ENCODE measurements at places on chromosomes 7 and 10. TPM values are rescaled to one million over a fixed set of nuclear protein-coding genes. Genes with fewer than 3 reads are reported as not detected.

DNA sequence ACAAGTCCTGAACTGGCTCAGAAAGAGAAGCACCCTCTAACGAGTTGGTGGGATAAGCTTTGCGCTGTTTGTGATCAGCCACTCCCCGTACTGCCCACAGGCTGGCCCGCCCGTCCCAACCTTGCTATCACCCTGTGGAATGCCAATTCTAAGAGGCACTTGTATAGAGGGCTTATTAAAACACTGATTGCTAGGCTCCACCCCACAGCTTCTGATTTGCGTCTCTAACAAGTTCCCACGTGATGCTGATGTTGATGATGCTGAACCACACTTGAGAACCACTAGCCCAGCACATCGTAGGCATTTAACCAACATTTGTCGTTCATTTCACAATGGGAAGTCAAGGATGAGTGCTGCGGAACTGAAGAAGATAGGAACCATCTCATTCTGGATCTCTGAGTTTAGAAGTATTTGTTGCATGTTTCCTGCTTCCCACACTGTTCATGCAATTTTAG, 12.7 kb upstream of the GSAP start:
- DNase-seq, result peak; percentile 21

ICA1 gene
- total RNA-seq, result 12.8 TPM

DNA sequence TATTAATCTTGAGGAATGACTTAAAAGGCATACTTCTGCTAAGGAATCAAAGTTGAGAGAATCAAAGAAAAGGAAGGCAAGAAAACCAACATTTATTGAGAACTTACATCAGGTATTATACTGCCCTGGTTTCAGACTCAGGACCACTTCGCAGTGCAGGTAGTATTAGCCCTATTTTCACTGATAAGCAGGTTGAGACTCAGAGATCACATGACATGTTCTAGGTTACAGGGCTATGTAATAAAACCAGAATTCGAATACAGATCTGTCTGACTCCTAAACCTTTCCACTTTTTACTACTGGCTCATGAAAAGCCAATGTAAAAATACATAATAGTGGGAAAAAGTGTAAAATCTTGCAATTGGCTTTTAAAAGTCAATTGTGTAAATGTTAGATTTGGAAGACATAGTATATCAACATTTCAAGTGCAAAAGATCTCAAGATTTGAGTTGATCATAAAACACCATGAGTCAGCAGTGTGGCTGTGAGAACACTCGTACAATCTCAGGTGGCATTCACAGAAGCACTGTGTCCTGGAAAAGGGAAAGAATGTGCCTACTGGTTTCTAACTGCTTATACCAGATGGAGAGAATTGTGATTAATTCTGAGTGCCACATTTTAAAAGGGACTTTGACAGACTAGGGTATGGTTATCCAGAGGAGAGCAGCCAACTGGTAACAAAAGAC, 195.8 kb upstream of the MKLN1 start:
- no peak for DNase-seq

DNA sequence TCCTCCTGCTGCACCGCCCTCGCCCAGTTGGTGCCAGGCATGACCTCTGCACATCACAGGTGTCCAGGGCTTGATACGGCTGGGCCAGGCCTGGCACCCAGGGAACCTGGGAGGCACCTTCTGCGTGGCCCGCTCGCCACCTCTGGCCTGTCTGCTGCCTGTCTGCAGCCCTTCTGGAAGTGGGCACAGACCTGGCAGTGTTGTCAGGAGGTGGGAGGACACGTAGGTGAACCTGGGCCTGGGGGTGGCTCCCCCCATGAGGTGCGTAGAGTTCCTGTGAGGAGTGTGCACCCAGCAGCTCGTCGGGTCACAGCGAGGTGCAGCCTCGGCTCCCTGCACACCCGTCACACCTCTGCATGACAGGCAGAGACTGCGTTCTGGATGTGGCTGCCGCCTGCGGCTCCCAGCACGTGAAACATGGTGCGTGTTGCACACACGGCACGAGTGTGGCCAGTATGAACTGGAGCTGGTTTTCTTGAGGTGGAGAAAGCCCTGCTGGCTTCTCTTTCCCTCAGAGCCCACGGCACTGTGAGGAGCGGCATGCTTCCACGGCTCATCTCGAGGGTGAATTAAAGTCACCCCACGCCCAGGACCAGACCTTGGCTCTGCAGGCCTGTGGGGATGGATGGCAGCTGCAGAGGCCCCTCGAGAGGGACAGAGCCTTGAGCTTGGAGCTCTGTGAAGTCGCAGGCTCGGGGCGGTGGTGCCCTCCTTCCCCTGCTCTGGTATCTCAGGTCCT, 24.8 kb downstream of the INPP5A start:
- DNase-seq, result no peak

DNA sequence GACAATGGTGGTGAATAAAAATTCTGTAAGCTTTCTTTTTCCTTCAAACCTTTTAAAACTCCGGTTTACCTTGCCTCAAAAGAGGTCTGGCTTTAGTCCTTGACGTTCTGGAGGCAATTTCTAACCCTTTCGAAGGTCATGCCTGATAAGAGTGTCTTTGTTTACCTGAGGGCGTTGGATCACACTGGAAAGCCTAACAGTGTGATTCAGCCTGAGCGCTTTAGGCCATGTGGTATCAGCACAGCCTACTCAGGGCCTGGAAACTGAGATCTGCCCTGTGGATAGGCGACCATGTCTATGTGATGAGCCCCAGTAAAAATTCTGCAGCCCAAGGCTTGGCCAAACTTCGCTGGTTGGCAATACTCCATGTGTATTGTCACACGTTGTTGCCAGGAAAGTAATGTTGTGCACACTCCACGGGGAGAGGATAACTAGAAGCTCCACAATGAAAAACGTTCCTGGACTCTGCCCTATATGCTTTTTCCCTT, 10.7 kb downstream of the CCDC6 start:
- no peak for DNase-seq

ZNF518A gene
- 7.6 TPM for total RNA-seq

DNA sequence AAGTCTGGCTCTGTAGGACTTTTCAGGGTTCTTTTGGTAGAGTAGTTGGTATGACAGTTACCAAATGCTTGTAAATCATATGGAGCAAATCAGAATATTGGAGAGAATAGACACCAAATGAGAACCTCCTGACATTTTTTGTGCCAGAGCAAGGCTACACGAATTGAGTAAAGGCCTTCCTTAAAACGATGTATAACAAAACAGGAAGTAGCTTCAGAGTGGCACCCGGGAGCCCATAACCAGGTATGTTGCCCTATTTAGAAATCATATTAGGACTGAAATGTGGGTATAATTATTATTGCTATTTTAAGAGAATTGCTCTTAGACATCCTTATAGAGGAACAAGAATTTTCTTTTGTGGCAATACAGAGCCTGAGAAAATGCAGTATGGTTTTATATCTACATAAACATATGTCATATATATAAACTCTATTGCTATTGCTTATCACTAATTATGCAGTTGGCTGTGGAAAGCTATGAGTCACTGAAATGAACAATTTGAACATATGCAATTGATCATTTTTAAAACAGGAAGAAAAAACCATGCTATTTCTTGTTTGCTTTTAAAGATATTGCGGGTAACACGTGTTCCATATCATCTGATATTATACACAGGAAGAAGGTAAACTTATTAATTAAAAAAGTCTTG, 197.4 kb upstream of the MTPN start:
- DNase-seq, result no peak

INSYN2A gene
- 0.08 TPM for total RNA-seq

DNA sequence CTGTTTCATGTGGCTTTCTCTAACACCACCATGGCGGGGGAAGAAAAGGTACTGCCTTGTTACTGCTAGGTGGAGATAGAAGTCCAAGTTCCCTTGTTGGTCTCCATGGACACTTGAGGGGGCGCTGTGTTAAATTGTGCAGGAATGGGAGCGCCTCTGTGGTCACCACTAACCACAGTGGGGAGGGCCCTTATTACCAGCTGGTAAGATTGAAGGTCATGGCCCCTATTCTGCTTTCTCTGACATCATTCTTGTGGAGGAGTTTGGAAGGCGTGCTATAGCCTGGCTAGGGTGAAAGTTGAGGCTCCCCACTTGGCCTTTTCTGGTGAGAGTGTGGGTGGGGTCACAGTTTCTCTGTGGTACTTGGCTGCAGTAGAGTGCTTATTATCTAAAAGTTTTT, 14.9 kb upstream of the MXI1 start:
- DNase-seq, result no peak

SUPV3L1 gene
- total RNA-seq, result 21.4 TPM

DNA sequence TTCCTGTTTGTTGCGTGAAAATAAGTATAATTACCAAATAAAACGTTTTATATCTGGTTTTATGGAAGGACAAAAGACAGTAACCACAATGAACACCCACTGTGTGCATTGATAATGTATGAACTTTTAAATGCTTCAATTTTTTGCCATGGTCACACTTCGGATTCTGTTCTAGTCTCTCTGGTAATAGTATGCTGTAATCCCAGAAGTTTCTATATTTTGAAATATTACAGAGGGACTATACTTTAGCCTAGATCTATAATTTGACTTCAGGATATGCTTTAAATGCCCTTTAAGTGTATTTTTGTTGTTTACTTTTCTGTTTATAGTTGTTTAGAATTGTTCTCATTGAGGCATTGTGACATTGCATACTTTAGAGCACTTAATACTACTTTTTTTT, 1.5 kb downstream of the ZNF518A start:
- DNase-seq, result no peak

Measured in lower leg skin (tissue), 4 donors.